H7 (cell line): ENCODE measurements at places on chromosomes 7 and 10. TPM values are rescaled to one million over a fixed set of nuclear protein-coding genes. Genes with fewer than 3 reads are reported as not detected.

- no peak for DNase-seq
These were observed 7.7 kb downstream of the DIP2C start for GRCh38 chr10:681670-682318.

DNA sequence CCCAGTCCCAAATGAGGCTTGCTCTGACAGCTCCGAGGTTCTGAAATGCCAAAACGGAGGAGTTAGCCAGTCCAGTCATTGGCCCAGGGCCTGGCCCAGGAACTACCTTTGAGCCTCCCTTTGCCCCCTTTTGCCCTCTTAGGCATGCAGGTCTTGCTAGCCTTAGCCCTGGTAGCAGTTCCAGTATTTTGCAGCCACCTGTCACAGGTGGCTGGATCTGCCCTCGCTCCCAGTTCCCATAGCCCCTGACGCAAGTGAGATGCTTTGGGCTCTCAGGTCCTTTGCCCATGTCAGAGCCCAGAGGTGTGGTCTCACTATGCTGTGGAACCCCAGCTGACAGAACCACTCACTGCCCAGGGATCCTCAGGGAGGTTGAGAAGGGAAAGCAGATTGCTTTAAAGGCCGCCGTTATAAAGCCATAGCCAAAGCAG is 42.0 kb downstream of the GPRIN2 start:
- DNase-seq, result no peak

KAZALD1 gene
- total RNA-seq, result 11.9 and 22.0 TPM in 2 replicates

FAM24B gene
- total RNA-seq, result 0.85 and 4.8 TPM in 2 replicates

ASB10 gene
- total RNA-seq, result not detected in 2 replicates

GLI3 gene
- total RNA-seq, result 6.7 and 12.4 TPM in 2 replicates
